ENCODE measurements at places on chromosomes 11 and 22.
A peak's percentile ranks its signal among the peaks of the same experiment; 100 is the strongest.

DNA sequence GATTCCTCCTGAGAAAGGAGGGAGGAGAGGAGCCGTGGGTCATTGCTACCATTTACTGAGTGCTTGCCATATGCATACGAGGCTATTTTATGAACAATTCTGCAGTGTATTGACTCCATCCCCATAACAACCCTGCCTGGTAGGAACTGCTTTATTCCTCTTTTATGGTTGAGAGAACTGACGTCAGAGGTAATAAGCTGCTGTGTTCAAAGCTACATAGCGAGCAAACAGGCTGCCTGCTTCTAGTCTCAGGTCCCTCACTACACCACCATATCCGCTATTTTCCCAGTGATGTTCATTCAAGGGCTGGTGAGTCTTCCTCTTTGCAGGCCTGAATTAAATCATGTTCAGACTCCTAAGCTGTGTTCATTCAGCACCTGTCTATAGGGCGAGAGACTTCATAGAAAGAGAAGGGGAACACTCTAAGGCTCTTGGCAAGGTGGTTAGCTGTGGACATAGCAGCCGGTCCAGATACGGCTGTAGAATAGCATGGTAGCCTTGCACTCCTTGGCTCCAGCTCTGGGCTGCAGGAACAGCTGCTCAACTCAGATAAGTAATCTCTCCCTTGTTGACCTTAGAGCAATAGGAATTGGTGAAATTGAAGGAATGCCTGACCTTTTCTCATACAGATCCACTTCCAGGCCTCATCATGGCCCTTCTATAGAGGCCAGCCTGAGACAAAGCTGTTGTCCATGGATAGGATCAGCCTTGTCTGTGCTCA lies 82.6 kb downstream of the MICAL2 start:
- DNase-seq, result no peak

GRCh38 chr11:102447193-102447592 lies 5.4 kb downstream of the TMEM123 start:
- no peak for DNase-seq

- DNase-seq, result peak; percentile 7
These were observed 802 bp downstream of the KBTBD3 start for GRCh38 chr11:106076171-106076918.

DNA sequence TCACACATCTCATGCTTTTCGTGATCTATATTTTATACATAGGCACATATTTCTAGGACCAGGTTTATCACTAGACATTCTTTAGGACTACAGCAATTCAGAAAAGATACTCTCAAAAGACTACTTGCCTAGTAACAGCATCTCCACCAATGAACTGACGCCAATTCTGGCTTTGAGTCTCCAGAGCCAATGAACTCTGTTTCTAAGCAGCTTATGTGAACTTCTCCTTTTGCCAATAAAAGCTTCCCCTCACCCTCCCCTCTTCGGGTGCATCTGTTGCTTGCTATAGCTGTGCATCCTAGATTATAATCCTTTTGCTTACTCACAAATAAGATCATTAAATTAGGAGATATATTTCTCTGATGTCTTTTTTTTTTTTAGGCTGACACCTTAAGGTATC lies 11.4 kb upstream of the ANKK1 start:
- no peak for DNase-seq

Measured in activated CD8-positive, alpha-beta T cell treated with anti-CD3 and anti-CD28 coated beads for 36 hours (primary cell).